CD8-positive, alpha-beta memory T cell (primary cell): ENCODE measurements at places on chromosomes 3 and 15.

DNA sequence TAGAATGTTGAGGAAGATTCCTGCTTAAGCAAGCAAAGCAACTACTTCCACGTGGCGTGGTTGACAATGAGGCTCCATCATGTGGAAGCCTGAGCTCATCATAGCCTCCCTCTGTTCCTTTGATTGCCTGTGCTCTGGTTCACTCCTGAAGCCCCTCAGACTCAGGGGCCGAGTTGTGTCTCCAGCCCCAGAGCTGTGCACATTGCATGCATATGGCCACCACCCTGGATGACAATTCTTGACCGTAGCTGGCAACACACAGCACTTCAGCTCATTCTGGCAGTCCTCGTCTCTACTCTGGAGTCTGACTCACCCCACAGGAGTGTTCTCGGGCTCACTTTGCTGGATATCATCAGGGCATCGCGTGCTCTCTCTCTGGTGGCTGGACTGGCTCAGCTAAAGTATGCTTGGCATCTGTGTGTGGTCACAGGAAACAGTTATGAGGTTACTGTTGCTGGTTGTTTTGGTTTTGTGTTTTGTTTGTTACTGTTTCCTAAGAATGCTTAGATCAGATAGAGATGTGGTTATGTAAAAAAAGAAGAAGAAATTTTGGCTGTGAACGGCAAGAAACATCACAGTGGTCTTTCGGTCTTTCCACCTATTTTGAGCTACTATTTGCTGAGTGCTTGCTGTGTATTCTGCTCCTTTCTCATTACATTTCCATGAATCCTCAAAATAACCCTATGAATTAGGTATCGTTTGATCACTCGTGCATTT is 41.6 kb upstream of the MRPS22 start:
- no peak for DNase-seq
- no peak overlapping the region for H3K4me3 ChIP-seq
- no peaks in the 10 kb centered on the region for H3K36me3 ChIP-seq
- no peak overlapping the region for H3K27ac ChIP-seq

- H3K4me3 ChIP-seq, result no peak overlapping the region
- H3K27ac ChIP-seq, result no peak overlapping the region
- H3K36me3 ChIP-seq, result peaks cover 13% of the 10 kb centered on the region
- no peaks in the 10 kb centered on the region for H3K27me3 ChIP-seq
Observed at GRCh38 chr15:52657338-52657737, 21.9 kb downstream of the ATOSA start.

DNA sequence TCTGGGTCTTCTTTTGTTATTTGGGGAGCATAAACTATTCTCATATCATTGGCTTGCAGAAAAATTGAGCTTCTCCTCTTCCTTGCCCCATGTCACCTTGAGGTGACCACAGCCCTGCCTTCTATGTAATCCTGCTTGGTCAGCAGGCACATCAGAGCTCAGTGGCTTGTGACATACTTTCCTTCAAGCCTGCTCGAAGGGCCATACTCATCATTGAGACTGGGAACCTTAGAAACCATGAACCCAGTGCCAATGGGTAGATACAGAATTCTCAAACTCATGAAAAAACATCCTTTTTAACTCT is 3.7 kb upstream of the CCR2 start:
- no peaks in the 10 kb centered on the region for H3K27me3 ChIP-seq
- DNase-seq, result no peak
- H3K4me1 ChIP-seq, result peaks cover 59% of the 10 kb centered on the region
- no peaks in the 10 kb centered on the region for H3K36me3 ChIP-seq
- H3K27ac ChIP-seq, result no peak overlapping the region

- H3K27ac ChIP-seq, result no peak overlapping the region
- no peaks in the 10 kb centered on the region for H3K27me3 ChIP-seq
- H3K36me3 ChIP-seq, result no peaks in the 10 kb centered on the region
- DNase-seq, result no peak
- H3K4me1 ChIP-seq, result no peaks in the 10 kb centered on the region
- no peak overlapping the region for H3K4me3 ChIP-seq
Observed at GRCh38 chr3:151630938-151631441, 102.7 kb upstream of the AADACL2 start.

- H3K27ac ChIP-seq, result no peak overlapping the region
- no peak for DNase-seq
- no peaks in the 10 kb centered on the region for H3K27me3 ChIP-seq
- no peaks in the 10 kb centered on the region for H3K36me3 ChIP-seq
Observed at GRCh38 chr15:79299841-79300235, 11.1 kb upstream of the TMED3 start.
